ENCODE measurements at places on chromosomes 16 and 17.
A peak's percentile ranks its signal among the peaks of the same experiment; 100 is the strongest.

DNA sequence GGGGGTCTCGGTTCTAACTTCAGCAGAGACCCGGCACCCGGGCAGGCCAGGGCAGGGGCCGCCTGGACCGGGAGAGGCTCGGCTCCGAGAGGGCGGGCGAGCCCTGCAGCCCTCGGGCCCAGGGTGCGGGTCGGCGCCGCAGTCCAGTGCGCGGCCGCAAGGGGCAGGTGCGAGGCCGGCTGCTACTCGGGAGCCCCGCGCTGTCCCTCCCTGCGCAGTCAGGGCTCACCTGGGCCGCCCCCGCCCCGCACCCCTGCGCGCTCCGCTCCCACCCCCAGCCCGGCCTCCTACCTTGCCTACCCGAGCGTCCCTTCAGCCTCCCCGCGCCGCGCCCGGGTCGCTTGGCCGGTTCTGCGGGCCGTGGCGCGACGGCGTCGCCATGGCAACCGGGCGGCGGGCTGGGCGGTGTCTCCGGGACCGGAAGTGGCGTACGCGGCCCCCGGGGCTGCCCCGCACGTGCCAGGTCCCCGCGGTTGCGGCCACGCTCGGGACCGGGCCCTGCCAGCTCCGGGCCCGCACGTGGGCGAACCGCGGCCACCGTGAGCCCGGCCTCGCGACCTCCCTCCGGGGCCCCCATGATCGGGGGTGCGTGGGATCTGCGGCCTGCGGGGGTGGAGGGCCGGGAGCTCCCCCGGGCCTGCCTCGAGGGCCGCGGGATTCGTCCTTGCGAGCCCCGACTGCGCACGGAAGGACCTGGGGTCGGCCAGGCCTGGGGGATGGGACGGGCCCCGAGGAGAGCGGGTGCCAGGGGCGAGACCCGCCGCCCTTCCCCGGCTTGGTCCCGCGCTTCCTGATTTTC lies at the start of gene CYB561:
Gene CYB561 (minus strand): TSS at position 353 of the 799 bp plus-strand sequence. CDS start 8,759 bp downstream, outside the sequence.
- DNase-seq = peak; percentile 76

GRCh38 chr16:53131363-53132071 lies 76.7 kb downstream of the CHD9 start:
- DNase-seq = peak; percentile 62

DNA sequence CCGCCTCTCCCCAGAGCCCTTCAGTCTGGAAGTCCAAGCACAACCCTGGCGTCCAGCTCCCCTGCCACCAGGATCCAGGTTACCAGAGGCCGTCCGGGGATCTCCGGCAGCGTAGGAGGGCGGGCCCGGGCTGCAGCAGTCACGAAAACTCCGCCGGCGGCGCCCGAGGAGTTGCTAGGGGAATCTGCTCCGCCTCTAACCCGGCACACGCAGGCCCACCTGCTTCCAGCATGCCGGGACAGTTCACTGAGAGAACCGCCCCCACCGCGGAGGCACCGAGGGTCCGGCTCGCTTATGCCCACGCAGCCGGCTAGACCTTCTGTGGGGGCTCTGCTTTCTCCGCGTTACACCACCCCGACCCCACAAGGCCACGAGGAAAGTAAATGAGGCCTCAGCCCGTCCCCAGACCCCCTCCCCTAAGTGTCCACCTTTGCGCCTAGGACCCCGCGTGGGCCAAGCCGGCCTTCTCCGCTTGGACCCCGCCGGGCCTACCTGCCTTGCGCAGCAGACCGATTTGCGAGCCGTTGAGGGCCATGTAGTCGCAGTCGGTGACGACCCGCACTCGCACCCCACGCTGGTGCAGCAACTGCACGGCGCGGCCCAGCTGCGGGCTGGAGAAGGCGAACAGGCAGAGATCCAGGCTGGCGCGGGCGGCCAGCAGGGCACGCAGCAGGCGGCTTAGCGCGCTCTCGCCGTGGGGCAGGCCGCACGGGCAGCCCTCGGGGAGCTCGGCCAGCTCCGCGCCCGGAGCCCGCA lies 587 bp downstream of the PLD6 start:
- peak; percentile 20 for DNase-seq

DNA sequence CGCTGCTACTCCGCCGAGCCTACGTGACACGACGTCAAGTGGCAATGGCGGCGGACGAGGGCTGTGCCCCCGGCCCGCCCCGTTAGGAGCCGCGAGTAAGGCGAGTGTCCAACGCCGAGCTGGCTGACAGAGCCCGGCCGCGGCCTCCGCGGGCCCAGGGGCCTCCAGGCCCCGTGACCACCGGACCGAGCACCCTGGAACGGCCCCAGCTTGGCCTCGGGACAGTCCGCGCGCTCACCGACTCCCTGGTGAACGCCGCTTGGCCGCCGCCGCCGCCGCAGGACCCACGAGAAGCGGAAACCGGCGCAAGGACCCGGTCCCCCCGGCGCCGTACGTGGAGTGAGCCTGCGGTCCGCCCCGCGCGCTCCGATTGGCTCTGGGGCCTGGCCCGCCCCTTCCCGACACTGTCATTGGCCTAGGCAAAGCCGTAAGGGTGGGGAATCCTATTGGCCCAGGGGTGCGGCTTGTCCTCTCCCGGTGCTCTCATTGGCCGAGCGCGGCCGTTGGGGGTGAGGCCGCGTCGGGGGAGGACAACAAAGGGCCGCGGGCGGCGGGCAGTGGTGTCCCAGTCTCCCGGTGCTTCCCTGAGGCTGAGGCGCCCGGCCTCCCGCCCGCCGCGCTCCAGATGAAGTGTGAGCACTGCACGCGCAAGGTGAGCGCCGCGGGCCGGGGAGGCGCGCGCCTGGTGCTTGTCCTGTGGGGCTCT lies at the start of gene NARF:
Gene NARF (plus strand): TSS at position 563 of the 706 bp plus-strand sequence. CDS start 63 bp downstream, at position 626.
- peak; percentile 98 for DNase-seq

- no peak for DNase-seq
Measured at GRCh38 chr17:40178021-40178601, 841 bp downstream of the RAPGEFL1 start.

DNA sequence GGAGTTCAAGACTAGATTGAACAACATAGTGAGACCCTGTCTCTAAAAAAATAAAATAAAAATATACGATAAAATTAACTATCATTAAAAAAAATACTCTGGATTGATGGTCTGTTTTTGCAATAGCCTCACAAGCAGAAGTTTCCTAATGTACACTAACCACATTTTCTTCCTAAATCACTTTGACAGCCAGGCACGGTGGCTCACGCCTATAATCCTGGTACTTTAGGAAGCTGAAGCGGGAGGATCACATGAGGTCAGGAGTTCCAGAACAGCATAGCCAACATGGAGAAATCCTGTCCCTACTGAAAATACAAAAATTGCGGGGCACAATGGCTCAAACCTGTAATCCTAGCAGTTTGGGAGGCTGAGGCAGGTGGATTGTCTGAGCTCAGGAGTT lies 64.7 kb downstream of the HELZ start:
- peak; percentile 10 for DNase-seq

DNA sequence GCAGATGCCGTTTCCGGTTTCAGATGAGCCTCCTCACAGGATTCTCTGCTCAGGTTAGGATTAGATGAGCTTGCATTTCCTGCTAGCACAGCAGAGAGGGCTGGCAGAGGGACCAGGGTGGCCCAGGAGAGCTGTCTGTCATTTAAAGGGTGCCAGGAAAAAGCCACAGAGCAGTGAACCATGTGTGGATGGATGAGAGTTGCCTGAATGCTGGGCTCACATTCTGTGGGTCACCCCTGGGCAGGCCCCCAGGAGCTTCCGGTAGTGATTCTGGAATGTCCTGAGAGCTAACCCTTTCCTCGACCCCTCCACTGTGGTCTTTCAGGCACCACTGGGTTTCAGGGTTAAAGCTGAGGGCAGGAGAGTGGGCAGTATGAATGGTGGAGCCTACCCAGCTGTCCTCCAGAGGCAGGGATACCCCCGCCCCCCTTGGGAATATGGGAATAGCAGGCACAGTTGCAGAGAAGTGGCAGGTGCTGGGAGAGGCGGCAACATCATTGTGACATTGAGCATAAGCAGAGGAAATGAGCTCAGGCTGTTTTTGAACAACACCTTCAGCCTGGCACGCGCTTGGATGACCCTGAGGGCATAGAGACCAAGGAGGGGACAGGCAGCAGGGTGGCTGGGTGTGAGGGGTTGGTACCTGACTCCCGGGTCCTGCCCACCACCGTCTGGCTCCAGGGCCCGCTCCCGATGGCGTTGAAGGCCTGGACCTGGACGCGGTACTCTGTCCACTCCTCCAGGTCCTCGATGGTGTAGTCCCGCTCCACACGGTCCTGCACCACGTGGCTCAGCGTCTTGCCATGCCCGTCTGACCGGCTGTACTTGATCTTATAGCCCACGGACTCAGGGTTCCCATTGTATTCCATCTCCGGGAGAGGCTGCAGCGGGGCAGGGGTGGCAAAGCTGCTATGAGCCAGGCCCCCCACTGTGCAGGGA lies 83.0 kb upstream of the CDC42EP4 start:
- DNase-seq = no peak

- DNase-seq = no peak
Measured at GRCh38 chr17:33113991-33114370, 122.3 kb downstream of the SPACA3 start.
